AG08396 (cell line): ENCODE measurements at places on chromosomes 2 and 18.

GRCh38 chr2:160352500-160352899 lies 141.1 kb downstream of the RBMS1 start:
- DNase-seq = no peak

DNA sequence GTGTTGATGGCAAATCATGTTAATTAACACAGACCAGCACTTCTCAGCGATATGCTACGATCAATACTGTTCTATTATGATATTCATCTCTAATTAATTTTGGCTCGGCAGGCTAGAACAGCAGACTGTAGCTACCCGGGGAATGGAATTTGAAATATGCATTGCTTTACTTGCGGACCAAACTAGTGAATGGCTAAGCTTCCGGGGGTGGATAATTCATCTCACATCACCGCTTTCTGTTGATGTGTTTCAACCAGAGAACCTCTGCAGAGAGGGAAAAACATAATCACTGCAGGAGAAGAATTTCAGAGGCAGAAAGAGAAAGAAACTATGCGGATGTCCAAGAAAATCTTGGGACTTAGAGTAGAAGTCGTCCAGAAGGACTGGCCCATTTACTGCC lies 490.9 kb downstream of the STK39 start:
- peak; percentile 8 for DNase-seq

GRCh38 chr2:17184512-17184911 lies 333.7 kb downstream of the RAD51AP2 start:
- no peak for DNase-seq

DNA sequence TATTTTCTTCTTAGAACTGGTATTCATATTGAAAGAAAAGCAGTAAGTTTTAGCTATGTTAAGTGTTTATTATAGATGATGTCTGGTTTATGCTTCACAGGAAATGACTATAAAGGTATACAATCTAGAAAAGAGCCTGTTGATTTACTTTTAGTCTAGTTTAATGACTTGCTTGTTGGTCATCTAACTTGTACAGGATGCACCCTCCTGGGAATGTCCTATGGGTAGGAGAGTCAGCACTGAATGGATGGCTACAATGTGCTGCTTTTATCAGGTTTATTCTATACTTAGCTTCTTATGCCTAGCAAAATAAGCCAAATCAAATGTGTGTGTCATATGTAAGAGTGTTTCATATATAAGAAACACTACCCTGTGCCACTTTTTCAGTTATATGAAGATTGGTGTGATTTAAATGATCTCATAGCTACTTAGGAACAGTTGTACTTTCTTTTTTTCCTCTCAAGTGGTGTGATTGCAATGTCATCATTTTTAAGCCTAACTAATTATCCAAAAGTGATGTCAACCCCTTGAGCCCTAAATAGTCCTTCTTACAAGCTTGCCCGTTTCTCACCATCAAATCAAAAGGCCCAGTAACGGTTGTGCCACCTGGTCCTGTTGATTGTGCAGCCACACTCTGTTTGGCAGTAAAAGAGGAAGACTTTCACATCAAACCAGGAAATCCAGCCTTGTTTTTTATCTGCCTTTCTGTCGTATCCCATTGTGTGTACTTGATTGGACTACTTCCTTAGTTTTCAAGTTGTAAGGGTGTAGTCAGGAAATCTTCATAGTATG lies 176.0 kb downstream of the DIS3L2 start:
- DNase-seq = no peak

DNA sequence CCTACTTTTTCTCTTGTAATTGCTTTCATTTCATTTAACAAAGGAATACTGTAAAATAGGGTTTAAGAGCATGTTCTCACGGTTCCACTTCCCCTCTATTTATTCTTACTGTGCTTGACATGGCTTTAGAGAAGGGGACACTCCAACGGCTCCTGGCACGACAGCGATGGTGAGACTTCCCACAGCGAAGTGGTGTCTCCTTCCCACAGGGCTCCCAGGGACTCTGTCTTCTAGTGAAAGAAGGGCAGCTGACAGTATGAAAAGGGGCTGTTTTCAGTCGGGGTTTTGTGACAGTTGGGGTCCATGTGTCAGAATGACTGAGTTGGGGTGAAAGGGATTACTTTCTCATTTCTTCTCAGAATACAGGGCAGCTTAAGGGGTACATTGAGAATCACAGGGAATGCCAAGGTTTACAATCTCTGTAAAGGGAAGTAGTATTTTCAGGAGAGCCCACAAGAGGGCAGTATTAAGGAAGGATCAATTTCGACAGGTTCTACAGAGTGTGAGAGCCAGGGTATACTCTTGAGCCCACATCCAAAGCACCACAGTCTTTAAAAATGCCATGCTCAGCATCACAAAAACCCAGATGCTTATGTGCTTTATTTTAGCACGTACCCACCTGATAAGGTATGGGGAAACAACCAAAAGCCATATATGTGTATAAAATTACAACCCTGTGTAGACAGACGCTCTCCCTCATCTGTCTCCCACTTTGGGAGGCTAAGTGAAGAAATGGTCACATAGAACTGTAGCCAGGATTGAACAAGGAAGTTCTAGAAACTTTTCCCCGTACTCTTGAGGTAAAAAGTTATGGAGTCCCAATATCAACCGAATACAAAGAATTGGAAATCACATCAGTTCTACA lies 31.3 kb upstream of the RAPGEF4 start:
- peak; percentile 38 for DNase-seq

DNA sequence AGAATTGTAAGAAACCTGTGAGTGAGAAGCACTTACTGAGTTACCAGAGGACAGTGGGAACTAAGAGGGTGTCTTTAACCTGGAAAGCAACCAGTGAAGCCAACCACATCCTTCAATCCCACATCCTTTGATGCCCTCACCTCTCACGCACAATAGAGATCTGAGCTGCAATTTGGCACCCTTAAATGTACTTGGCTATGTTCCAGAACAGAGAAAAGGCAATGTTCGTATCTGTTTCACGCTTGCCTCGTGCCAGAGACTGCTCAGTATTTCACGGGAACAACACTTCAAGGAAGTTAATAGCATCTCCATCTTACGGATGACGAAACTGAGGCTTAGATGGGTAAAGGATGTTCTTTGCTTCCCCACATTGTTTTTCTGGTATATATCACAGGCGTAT lies 167.4 kb downstream of the DPP10 start:
- DNase-seq = no peak

- no peak for DNase-seq
Measured at GRCh38 chr2:203543898-203544328, 8.8 kb upstream of the RAPH1 start.

DNA sequence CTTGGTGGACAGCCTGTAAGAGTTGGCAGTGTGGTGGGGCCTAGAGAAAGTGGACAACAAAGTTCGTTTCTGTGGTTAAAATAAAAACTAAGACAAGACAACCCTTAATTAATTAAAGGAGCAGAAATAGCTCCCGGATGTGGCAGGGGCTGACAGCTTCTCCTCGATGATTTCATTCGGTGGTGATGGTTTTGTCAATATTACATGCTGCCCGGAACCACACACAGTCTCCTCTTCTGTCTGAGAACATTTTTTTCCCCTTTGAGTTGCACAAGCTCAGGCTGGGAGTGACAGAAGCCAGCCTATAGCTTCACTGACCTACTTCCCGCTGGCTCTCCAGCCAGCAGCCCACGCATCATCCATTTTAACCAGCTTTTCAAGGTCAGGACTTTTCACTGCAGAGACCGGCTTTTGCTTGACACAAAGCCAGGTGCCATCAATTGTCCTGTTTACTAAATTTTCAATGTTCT lies 378.8 kb downstream of the SLC4A3 start:
- peak; percentile 17 for DNase-seq

DNA sequence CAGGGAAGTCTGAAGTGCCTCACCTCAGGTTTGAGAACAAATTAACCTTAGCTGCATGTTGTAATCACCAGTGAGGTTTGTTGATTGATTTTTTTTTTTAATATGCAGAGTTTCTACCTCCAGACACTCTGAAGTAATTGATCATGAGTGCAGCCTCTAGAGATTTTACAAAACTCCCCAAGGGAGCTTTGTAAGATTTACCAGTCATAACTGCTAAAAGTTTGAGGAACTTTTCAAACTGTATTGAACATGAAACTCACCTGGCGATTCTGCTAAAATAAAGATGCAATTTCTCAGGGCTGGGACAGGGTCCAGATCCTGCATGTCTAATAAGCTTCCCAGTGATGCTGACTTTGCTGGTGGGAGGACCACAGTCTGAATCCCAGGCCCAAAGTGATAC lies 339.6 kb upstream of the DCC start:
- DNase-seq = no peak

DNA sequence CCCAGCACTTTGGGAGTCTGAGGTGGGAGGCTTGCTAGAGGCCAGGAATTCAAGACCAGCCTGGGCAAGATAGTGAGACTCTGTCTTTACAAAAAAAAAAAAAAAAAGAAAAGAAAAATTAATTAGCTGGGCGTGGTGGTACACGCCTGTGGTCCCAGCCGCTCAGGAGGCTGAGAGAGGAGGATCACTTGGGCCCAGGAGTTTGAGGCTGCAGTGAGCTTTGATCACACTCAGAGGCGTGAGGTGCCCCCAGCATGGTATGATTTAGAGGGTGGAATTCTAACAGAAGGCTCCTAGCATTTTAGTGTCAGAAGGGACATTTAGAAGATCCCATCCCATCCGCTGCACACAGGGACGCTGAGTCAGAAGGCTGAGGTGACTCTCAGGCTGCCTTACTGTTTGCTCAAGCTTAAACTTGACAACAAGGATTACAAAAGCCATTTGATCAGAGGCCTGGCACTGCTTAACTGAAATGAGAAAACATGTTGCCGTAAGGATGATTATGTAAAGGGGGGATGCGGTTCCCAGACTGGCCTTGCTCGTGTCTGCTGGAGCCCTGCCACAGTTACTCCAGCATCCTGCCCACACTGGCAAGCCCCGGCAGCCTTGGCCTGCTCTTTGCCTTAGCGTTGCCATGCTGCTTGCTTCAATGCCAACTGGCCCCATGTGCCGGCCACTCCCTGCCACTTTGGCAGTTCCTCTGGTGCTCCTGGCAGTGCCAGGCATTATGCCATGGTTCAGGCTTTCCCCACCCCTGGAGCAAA lies 45.6 kb upstream of the SLC1A4 start:
- DNase-seq = no peak

- no peak for DNase-seq
Measured at GRCh38 chr2:65053199-65053598, 3.0 kb upstream of the CEP68 start.

DNA sequence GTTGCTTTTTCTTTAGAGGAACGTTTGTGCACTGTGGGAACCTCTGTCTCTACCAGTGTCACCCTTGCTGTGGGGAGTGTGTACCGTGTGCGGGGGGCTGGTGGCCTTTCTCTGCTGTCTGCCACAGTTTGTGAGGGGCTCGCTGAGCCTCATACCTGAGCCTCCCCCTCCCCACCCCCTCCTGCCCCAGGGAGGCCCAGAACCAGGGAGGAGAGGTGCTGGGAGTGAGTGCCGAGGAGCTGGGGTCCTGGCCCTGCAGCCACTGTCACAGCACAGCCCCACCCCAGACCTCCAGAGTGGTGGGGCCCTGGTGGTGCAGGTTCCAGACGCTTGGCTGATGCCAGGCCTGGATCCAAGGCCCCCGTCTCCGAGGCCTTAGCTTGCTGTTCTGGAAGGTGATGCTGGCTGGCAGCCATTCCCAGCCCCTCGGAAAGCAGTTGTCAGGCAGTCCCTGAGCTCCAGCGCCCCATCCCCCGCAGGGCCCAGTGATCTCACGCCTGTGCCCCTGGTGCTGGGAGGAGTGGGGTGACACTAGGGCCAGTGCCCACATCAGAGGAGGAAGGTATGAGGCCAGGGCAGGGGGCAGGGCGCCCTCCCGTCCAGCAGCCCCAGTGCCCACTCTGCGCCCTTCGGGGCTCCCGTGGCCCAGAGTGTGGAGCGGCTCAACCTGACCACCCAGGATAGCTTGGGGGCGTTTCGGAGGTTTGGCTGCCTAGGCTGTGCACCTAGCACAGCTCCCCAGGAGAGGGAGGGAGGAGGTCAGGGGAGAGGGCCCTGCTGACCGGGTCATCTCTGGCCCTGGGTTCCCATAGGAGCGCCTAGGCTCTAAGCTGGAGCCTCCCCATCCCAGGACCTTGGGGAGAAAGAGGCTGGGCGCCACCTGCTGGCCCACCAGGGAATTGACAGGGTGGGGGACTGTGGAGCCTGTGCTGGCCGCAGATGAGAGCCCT lies 53.0 kb upstream of the ALPP start:
- no peak for DNase-seq
